Amniotic stem cell (primary cell): ENCODE measurements at places on chromosomes 2 and 18.
A peak's percentile ranks its signal among the peaks of the same experiment; 100 is the strongest.

DNA sequence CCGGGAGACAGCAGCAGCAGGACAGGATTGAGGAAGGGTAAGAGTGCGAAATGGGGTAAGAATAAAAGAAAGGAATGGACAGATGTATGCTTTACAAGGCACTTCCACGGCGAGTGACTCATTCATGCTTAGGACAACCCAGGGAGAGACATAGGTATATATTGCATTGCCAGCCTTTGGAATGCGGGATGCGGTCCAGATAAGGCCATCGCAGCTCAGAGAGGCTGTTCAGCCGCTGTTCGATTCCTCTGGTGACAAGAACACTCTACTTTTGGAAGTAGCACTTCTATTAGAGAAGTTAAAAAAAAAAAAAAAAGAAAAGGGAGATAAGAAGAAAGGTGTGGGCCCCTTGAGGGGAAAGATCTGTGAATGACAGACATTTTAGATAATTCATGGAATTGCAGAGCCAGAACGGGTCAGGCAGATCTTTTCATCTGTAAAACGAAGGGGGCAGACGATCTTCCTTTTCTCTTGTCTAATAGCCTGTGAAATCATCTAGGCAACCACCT is 819 bp upstream of the NCOA1 start:
- DNase-seq: no peak

GRCh38 chr2:27809761-27810241 is 38.3 kb downstream of the MRPL33 start:
- no peak for DNase-seq

GRCh38 chr18:45635893-45636509 is 20.7 kb downstream of the SLC14A2 start:
- no peak for DNase-seq

- no peak for DNase-seq
Measured at GRCh38 chr18:48011926-48012465, 81.5 kb upstream of the SMAD2 start.

GRCh38 chr18:9482790-9483189 is 7.5 kb downstream of the RALBP1 start:
- no peak for DNase-seq

DNA sequence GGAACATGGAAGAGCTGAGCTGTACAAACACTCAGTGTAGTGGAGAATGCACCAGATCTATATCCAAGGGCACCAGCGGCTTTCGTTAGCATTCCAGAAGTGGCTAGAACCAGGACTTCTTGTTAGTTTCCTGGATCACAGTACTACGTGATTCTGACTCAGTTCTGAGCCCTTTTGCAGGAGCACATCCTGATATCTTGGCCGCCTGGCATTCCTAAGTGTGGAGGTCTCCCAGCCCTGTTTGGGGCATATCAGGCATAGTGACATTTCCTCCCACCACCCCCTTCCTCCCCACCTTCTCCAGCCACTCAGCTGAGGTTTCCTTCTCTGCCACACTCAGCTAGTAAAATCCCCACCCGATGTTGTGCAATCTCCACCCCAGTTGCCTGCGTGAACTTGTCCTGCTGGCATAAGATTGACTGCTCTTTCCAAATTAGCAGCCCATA is 63.4 kb downstream of the BMP10 start:
- no peak for DNase-seq

DNA sequence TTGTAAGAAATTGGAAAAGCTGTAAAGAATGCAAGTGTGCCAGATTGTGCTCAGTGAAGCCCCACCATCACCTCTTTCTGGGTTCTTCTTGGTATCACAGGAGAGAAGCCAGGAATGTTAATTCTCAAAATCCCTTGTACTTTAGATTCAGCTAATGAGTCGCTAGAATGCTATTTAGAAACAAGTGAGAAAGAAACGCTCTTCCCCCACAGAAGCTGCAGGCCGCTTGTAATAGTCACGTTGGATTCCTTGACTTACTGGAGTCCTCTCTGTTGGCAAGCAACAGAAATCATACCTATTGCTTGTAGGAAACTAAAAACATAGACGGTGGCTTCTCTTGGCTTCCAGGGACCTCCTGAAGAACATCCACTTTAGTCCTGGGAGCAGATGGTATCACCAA is 375.6 kb upstream of the LRATD1 start:
- no peak for DNase-seq

- DNase-seq: no peak
Measured at GRCh38 chr2:6856548-6856920, 9.2 kb downstream of the CMPK2 start.

DNA sequence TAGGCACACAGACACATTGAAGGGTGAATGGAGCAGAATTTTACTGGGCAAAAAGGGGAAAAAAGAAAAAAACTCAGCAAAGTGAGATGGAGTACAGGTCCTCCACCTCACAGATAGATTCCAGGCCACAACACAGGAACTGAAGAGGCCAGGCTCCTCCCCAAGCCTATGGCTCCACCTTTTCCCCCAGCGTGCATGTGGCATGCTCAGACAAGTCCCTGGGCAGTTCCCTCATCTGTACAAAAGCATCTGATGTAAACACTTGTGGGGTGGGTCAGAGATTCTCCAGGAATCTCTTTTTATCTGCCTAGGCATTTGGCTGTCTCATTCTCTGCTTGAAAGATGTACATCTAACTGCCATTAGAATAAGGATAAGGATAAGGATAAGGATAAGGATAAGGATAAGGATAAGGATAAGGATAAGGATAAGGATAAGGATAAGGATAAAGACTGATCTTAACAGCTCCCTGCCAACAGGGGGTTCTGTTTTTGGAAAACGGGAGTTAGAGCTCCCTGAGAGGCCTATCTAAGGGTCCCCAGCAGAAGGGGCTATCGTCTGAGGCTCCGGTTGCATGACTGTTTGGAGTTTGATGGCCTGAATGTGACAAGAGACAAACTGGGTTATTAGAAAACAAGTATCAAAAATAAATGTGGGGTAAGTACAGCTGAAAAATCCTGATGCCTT is 17.2 kb upstream of the ASXL3 start:
- no peak for DNase-seq

DNA sequence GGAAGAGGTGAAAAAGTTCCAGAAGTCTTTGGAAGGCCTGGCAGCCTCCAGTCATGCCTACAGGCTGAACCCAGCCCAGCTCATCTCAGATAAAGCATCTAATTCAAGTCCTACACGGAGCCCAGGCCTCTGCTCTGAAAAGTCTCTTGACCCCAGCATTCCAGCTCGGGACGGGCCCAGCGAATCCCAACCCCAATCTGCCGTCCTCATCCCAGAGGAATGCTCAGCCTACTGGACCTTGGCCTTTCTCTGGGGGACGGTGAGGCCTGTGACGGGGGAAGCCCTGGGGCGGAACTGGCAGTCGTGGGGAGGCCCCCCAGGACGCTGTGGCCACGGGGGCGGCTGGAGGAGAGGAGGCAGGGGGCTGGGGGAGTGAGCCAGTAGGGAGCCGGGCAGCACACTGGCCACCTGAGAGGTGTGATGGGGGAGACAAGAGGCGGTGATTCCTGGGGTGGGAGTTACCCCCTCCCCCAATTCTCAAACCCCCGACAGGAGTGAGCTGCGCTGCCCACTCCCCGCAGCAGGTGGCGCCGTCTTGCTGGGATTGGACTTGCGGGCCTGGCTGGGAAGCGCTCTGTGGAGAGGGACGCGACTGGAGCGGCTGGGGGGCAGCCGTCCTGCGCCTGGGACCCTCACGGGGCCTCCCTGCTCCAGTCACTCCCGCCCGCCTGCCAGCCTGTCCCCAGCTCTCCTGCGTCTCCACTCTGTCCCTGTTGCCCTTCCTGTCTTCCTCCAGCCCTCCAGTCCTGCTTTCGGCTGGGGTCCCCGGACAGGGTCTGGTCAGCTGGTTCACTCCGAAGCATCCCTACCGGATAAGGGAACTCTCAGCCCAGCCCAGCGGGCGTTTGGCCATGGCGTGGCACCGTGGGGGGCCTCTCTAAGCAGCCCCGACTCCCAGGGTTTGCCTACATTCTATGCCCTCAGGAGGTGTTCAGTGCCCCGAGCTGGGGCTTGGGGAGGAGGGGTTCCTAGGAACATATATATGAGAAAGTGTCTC is 182.6 kb upstream of the HAAO start:
- DNase-seq: peak; percentile 29

- no peak for DNase-seq
Measured at GRCh38 chr2:122528061-122528460, 772.6 kb downstream of the TSN start.

DNA sequence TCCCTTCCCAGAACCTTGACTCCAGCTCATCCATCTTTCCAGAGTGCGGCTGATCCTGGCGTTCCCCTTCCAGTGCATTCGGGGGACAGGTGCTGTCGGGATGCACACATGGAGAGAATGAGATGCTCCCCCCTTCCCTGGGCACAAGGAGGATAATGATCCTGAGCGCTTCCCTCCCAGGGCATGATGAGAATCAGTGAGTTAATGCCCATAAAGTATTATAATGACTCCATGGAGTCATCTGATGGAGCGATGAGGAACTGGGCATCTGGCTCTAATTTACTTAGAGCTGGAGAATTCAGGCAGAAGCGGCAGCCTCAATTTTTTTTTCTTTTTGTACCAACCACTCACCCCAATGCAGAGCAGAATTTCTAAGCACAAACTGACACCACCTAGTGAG is 79.6 kb upstream of the SKOR2 start:
- DNase-seq: no peak

DNA sequence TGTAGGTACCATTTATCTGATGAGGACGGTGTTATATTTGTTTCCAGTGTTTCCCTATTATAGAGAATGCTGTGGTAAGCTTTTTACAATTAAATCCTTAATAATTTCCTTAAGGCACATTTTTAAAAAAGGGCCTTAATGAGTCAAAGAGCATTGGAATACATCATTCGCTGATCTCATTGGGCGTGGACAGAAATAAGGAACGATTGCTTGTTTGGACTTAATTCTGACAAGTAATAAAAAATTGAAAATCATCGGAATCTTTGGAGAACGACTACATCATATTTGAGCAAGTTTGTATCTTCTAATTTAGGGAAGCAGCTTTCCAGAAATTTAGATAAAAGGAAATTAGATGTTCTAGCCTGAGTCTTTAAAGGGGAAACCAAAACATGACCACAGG is 11.3 kb downstream of the AGPS start:
- DNase-seq: no peak

DNA sequence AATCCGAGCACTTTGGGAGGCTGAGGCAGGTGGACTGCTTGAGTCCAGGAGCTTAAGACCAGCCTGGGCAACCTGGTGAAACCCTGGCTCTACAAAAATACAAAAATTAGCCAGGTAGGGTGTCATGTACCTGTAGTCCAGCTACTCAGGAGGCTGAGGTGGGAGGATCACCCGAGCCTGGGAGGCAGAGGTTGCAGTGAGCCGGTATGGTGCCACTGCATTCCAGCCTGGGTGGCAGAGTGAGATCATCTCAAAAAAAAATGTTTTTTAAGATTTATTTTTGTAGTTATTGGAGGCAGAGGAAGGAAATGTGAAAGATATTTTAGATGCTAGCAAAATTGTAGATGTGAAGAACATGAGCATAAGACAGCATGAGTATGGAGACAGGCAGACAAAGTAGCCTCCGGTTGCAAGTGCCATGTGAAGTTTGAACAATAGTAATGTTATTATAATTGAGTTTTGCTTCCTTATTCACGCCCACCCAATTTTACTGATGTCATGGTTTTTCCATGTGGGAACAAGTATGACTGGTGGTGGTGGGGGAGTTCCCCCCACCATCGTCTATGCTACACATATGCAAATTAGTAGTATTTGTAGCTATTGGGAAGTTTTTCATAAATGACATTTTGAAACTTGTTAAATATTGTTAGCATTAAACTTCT is 18.0 kb downstream of the REL start:
- DNase-seq: no peak

DNA sequence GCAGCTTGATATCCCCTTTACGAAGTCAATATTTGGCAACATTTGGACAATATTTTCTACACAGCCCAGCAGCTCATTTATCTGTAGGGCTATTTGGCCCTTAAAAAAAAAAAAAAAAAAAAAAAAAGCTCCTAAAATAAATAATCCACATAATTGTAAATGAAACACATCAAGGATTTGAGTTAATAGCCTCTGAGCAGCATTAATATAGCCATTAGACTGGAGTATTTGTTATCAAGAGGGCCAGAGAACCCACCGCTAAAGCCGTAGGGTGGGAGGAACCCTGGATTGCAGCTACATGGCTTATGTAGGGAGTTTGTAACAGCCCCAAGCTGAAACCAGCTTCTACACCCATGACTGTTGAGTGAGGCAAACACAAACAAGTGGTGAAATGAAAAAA is 84.5 kb downstream of the RNF152 start:
- DNase-seq: no peak

DNA sequence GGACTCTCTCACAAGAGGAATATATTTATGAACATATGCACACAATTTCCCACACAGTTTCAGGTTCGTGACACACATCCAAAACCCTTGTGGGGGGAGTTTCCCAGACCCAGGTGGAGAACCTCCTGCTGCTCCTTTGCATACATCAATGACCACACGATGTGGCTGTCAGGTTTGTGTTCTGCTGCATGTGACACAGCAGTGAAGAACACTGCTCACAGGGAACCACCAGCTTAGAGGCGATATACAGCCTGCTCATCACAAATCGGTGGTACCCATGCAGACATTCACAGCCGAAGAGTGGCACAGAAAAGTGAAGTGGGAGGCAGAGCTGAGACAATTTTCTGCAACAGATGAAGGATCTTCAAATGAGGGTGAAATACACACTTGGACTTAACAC is 175.6 kb upstream of the ZFP36L2 start:
- DNase-seq: no peak

DNA sequence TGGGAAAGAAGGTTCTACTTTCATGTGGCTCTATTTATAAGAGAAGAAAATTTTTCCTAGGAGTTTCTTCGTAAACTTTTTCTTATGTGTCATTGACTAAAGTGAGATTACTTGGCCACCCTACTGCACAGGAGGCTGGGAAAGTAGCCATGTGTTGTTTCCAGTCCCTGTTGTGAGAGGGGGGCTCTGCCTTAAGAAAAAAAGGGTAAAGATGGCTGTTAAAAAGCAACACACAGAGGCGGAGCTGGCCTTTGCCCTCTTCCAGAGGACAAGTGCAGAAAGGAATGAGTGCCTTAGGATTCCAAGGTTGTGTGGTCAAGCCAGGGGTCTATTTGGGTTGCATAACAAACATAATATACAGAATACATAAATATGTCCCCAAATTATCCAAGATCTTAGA is 230.0 kb upstream of the CXCR4 start:
- no peak for DNase-seq

DNA sequence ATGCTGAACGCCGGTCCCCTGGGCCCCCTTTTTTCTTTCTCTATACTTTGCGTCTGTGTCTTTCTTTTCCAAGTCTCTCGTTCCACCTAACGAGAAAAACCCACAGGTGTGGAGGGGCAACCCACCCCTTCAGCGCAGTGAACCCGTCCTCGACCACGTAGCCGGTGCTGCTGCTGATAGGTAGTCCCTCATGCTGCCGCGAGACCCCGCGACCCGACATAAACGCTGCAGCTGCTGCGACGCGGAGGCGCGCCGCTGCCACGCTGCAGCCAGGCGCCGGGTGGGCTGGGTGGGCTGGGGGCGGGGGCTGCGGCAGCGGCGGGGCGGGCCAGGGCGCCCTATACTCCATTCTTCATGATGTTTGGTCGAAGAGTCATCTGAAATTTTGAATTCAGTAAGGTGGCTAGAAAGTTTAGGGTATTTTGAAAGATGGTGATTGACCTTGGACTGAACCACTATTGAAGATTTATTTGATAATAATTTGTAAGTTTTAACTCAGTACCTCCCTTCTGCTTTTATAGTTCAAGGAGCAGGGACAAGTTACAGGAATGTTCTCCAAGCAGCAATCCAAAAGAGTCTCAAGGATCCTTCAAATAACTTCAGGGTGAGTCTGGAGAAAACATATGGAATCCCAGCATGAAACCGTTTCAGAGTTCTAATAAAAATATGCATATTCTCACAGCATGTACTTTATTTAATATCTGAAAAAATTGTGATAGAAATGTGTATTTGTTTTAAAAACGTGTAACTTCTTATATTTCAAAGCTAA is 24.1 kb downstream of the CFLAR start:
- no peak for DNase-seq

GRCh38 chr2:240731178-240731545 is 39.5 kb downstream of the AQP12A start:
- no peak for DNase-seq
